Esophagus mucosa (tissue), 1 donor: ENCODE measurements at places on chromosomes 12 and 14. TPM values are rescaled to one million over a fixed set of nuclear protein-coding genes. Genes with fewer than 3 reads are reported as not detected.
A peak's percentile ranks its signal among the peaks of the same experiment; 100 is the strongest.

GRCh38 chr12:94676031-94676641 lies 25.8 kb upstream of the TMCC3 start:
- ATAC-seq = peak; percentile 15

GRCh38 chr14:64417055-64417770 lies 29.1 kb downstream of the MTHFD1 start:
- no peak for ATAC-seq

DNA sequence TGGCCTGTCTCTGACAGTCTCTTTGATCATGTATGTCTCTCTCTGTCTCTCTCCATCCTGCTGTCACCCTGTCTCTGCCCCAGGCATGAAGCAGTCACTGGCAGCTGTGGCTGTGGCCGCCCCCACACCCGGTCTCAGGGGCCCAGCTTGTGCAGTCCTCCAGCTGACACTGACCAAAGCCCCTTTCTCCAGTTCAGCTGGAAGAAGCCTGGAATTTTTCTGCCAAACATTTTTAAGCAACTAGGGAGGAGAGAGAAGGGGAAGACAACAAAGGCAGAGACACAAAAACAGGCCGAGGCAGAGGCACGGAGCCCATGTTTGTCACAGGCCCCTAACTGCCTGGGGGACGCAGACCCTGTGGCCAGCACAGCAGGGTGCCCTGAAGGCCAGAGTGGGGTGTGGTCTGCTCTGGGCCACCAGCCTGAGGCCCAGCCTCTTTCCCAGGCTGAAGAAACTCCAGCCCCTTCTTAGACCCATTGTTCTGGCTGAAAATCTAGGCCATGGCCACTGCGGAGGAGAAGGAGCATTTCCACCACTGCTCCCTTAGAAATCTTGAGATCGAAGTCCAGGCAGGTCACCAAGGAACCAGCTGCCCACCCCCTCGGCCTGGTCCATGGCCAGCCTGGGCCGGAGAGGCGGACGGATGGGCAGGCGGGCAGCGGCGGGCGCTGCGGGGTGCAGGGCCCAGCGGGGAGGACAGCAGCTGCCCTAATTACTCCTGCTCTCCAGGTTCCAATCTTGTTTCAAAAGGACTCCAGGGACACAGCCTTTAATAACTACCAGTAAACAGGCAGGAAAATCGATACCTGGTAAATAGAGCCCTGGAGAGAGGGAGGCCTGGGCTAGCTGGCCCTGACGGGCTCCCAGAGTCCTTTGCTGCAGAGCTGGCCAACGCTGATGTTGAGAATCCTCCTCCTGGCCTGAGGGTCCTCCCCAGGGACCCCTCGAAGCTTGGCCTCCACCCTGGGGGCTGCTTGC lies 14.9 kb downstream of the DTX1 start:
- ATAC-seq = no peak

The LRP1-AS gene
- not detected for total RNA-seq

DNA sequence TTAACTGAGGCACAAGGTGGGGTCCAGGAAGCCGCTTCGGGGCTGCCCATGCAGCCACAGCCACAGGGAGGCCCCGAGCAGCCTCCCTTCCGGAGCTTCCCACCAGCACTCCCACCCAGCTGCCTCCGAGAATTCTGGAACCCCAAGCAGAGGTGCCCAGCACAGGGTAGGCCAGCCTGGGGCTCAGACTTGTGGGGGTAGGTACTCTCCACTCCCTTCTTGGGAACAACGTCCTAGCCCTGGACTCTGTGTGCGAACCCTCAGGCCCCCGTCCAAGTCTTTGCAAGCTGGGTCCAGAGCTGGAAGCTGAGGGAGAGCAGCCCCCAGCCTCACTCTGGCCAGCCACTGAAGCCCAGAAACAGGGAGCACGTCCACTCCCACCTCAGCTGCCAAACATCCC lies 16.1 kb downstream of the ITPK1 start:
- ATAC-seq = no peak

DNA sequence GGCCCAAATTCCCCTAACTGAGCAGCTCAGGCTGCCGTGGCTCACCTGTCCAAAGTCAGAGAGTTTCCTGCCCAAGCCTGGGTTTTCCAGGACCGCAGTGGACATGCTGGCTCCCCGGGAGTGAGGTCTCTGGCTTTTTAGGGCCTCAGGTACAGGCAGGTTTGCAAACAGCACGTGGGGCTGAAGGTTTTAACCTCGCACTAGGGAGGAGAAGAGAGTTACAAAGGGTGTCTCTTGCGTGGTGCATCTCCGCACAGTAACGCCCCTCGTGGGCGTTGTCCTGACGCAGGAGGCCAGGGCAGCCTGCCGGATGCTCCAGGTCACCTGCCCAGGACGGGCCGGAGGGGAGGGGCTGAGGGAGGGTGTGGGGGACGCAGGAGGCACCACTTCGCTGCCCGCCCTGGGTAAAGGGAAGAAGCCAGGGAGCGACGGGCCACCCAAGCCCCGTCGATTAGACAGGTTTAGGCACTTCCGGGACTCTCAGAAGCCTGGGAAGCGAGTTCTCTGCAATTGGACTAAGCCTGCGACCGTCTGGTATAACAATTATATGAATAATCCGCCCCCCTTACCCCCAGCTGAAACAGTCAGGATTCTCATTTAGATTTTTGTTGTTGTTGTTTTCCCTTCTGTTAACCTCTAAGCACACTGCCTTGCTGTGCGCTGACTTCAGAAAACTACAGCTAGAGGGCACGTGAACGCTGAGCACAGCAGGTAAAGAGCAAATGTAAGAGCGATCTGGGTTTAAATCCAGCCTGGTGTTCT lies at the start of gene PAH:
Gene PAH, minus strand, starts transcription at position 219 of the 762 bp plus-strand sequence. Its CDS starts 114 bp downstream, at position 105.
- no peak for ATAC-seq

The LRRC23 gene
- 3.2 TPM for total RNA-seq

DNA sequence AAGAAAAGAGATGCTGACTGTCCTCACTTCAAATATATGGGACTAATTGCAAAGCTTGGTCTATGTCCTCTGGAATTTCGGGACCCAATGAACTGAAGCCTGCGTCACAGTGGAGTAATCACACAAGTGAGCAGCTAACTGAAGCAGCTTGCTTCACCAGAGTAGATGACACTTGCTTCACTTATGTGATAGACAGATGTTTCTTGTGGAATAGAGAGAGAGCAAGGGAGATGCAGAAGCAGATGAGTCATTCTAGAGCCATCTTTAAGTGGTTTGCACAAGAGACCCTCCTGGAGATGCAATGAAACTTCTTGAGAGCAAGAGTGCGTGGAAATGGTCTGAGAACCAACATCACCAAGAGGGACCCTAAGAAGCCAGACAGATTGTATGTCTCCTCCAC lies 1537.1 kb upstream of the FLRT2 start:
- ATAC-seq = no peak

DNA sequence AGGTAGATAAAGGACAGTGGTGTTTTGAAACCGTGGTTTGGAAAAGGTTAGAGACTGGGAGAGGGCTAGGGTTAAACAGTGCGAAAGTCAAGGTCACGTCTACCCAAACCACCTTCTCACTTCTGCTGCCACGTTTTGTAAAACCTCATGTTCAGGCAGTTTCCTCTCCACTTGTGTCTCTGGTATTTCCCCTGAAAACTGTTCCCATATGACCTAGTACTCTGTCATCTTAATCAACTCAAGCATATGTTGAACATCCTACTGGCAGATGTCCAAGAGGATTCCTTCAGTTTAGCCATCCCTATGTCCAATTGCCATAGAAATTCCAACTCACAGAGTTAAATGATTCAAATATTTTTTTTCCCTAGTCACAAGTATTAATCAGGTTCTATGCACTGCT lies 17.4 kb downstream of the CLEC4C start:
- no peak for ATAC-seq

The CELA1 gene
- not detected for total RNA-seq

DNA sequence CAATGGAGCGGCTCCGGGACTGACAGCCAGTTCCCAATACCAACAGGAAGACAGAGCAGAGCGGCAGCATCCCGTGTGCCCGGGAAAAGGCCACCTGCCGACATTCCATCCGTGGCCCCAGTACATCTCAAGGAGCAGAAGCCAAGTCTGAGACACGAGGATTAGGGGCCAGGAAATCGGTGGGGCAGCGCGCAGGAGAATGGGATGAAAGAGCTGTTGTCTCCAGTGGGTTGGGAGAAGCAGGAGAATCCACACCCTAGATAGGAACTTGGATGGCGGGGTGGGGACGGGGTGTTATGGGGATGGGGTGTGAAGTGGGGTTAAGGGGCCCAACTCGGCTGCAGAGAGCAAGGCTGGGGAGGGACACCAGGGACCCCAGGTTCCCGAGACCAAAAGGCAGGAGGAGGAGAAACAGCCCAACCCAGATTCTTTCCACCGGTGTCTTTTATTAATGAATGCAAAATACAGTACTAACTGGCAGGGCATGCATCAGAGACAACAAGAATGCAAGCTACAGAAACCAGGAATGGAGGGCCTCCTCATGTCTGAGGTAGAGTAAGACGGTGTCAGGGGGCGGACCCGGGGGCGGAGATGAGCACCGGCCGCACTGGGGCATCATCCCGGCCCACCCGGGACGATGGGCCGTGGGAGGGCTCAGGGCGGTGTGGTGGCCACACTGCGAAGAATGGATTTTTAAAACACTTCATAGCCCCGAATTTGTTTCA lies 50.3 kb downstream of the BEGAIN start:
- no peak for ATAC-seq

The STAT2 gene
- total RNA-seq = 54.5 TPM

The HOXC6 gene
- total RNA-seq = 1.6 TPM

- ATAC-seq = no peak
These were observed 14.0 kb downstream of the CRY1 start for GRCh38 chr12:107079172-107080011.

DNA sequence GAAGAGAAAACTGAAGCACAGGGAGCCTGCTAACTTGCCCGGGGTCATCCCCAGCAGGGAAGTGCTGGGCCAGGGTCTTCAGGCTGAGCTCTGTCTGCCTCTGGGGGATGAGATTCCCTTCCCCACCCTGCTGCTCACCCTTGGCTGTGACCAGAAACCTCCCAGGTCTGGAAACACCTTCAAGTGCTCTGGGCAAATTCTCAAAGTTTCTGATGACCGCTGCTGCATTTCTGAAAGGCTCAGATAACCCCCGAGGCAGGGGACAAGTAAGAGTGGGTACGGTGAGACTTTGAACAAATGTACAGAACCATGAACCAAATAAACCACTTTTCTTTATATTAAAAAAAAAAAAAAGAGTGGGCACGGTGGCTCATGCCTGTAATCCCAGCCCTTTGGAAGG lies 41.3 kb downstream of the LTBP2 start:
- ATAC-seq = no peak

DNA sequence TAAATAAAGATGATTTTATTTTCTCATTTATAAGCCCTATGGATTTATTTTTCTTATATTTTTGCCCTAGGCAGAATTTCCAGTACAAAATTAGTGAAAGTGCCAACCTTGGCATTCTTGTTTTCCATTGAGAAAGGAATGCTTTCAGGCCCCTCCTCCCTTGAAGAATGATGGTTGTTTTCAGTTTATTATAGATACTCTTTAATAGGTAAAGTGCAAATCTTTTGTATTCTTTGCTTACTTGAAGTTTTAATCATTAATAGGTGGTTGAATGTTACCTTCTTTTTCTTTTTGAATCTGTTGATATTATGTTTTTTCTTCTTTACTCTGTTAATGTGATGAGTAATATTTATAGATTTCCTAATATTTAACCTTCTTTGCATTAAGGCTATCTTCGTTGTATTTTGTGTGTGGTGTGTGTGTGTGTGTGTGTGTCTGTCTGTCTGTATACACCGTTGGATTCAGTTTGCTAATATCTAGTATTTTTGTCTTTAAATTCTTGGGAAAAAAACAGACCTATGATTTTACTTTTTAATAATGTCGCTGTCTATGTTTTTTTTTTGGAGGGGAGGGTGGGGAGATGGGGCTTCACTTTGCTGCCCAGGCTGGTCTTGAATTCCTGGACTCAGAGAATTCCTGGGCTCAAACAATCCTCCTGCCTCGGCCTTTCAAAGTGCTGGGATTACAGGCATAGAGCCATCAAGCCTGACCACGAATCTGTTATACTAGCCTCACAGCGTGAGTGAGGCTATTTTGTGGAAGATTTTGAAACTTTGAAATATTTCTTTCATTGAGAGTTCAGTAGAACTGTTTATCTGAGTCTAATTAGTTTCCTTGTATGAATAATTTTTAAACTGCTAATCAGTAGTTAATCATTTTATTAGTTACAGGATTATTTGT lies 13.5 kb downstream of the SRGAP1 start:
- ATAC-seq = no peak

- peak; percentile 54 for ATAC-seq
These were observed at the start of gene ARL6IP4 for GRCh38 chr12:122980183-122981035. ARL6IP4 (plus strand) TSS chr12:122980681; CDS start chr12:122981140, 459 bp downstream.

GRCh38 chr12:130280231-130280630 lies 57.5 kb upstream of the PIWIL1 start:
- ATAC-seq = no peak

DNA sequence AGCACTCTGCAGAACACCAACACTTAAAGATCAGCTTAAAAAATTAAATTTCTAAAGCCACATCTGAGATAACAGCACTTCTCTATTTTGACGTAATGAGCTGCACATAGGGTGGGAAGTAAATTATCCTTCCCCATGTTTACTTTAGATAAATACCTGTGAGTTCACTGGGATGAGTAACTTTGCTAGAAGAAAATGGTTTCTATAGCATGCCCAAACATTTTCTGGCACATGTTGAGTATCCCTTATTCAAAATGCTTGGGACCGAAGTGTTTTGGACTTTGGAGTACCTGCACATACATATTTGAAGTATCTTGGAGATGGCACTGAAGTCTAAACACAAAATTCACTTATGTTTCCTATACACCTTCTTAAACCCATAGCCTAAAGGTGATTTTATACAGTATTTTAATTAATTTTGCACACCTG lies 6.6 kb downstream of the SLC38A2 start:
- no peak for ATAC-seq

The TMEM132C gene
- total RNA-seq = 0.16 TPM

The KANSL2 gene
- 23.3 TPM for total RNA-seq

The TMPRSS12 gene
- not detected for total RNA-seq

The RPGRIP1 gene
- total RNA-seq = not detected

- no peak for ATAC-seq
These were observed 13.3 kb downstream of the AKT1 start for GRCh38 chr14:104782086-104782807.

The NR1H4 gene
- not detected for total RNA-seq

- ATAC-seq = no peak
These were observed 816.4 kb upstream of the FBXO33 start for GRCh38 chr14:40248671-40249070.

The KRT82 gene
- not detected for total RNA-seq

GRCh38 chr12:41051954-41052353 lies 136.2 kb upstream of the PDZRN4 start:
- ATAC-seq = no peak

DNA sequence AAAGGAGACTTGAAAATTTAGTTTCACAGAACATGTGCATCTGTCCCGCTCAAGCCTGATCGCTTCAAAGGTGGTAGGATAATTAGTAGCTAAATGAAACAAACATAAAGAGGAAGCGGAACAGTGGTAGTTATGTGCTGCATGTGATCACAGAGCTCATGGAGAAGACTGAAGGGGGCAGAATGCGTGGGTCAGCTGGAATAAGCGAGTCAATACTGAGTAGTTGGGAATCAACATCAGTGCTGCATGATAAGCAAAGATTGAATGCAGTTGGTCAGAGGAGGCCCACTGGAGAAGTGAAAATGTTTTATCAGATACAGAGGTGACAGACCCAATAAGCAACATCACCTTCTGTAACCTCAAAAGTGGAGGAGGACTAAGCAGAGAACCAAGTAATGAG lies 95.1 kb upstream of the RFX4 start:
- no peak for ATAC-seq

- no peak for ATAC-seq
These were observed 18.0 kb downstream of the TTC8 start for GRCh38 chr14:88842414-88842813.

The DPPA3 gene
- total RNA-seq = not detected

The CEBPE gene
- not detected for total RNA-seq

- no peak for ATAC-seq
These were observed 41.8 kb downstream of the ATP6V1D start for GRCh38 chr14:67317822-67318221.

- no peak for ATAC-seq
These were observed 73.9 kb downstream of the PPP1R36 start for GRCh38 chr14:64623554-64624165.
